ENCODE measurements at places on chromosomes 4 and X.

DNA sequence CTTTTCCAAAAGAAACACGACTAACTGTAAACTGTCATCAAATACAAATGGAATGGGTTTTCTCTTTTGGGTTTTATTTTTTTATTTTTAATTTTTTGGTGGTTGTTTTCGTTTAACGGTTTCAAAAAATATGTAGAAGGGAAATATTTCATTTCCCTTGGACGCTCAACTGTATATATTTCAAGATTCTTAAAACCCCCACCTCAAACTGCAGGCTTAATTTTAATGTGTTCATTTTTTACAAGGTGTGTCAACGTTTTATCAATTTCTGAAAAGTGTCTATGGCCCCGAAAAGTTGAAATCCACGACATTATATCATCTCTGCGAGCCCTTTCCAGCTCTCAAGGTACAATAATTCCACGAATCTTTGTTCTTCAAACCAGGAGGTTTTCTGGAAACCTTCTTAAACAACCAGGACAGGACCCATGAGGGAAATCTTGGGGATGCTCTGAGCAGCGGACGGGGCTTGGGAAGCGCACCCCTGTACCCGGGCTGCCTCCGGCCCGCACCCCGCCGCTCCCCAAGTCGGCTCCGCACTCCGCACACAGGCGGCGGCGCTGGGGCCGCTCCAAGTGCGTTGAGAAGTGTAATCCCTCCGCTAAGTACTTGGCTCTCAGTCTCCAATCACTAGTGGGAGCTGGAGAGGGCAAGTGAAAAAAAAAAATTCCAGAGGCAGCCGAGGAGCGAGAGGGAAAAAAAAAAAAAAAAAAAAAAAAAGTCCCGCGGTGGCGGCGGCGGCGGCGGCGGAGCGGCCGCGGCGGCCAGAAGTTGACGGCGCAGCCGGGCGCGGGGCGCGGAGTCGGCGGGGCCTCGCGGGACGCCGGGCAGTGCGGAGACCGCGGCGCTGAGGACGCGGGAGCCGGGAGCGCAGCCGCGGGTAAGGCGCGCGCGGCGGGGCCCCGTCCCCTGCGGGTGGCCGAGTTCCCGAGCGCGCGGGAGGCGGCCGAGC is at the start of gene BMPR1B:
TSS of gene BMPR1B (plus strand) at position 764 of the 949 bp plus-strand sequence. CDS start 346,470 bp downstream, outside the sequence.
- no peak for DNase-seq

GRCh38 chr4:104451573-104451972 is 43.1 kb downstream of the CXXC4 start:
- no peak for DNase-seq

DNA sequence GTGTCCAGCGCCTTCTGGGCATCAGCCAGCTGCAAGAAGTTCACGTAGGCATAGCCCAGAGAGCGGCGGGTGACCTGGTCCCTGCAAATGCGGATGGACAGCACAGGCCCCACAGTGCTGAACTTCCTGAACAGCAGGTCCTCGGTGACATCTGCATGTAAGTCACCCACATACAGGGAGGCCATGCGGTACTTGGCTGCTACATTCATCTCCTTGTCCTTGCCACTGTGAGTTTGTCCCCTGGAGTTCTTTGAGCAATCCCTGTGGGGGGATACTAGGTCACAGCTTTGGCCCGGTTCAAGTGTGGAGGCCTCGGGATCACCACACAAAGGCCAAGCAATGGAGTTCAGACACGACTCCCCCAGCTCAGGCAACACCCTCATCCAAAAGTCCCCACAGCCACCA is 776 bp downstream of the PABPC4L start:
- DNase-seq = no peak

DNA sequence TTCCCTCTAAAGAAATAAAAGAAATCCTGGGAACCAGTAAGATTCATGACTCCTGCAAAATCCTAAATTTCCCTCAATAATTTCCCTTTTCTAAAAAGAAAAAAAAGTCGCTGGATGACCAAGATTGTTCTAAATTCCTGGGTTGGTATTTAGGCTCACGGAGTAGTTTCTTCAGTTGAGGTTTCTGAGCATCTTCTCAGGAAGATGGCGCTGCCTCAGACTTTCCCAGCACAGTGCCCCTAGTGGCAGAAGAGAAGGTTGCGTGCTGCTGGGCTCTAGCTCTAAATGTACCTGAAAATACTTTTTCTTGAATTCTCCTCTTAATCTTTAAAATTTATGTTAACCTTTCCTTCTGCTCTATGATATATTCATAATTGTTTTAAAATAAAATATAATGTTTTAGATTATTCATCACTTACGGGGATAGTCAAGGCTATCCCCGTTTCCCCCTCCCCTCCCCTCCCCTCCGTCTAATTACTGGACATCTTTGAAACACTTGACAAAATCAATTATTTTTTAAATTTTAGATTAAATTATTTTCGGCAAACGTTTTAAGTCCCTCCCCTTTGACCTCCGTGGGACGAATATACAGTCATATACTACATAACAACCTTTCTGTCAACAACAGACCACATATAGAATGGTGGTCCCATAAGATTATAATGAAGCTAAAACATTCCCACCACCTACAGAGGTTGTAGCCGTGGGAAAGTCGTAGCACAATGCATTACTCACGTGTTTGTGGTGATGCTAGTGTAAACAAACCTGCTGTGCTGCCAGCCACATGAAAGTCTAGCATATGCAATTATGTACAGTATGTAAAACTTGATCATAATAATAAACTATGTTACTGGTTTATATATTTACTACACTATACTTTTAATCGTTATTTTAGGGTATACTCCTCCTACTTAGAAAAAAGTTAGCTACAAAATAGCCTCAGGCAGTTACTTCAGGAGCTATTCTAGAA is 41.0 kb upstream of the GATB start:
- DNase-seq = peak; percentile 49

DNA sequence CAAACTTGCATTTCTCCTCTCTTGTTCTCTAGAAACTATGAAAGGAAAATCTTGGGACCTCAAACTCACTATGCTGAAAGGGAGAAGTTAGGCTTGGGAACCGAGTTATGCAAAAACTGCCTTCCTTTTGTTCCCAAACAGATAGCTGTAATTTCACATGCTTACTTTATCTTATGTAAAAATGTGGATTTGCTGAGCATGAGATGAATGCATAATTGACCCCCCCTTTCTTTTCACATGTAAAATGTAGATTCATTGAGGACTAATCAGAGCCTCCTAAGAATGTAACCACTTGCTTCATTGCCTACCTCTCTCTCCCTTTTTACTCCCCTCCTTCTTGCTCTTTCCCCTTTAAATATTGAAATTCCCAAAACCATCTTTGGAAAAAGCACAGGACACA is 18.0 kb downstream of the TBC1D9 start:
- DNase-seq = no peak

DNA sequence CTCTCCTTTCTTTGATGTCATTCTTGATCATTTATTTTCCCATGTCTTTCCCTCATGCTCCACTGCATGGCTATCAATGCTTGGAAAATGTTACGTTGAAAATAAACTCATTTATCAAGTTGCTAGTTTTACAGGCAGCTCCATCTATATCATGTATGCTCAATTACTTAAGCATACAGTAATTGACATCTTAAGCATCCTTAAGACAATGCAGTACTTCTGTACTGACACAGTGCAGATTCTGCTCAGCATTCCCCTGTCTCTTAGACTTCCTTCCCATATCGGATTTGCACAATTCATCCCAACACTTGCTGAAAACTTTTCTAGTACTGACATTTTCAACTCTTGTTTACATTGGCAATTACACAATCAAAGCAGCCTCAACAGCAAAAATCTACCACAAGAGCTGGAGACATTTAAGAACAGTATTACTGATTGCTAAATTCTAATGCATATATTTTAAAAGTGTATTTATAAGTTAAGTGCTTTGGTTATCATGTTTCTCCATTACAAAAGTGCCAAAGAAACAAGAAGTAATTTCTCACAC is 165.6 kb downstream of the ATP10D start:
- DNase-seq = no peak

DNA sequence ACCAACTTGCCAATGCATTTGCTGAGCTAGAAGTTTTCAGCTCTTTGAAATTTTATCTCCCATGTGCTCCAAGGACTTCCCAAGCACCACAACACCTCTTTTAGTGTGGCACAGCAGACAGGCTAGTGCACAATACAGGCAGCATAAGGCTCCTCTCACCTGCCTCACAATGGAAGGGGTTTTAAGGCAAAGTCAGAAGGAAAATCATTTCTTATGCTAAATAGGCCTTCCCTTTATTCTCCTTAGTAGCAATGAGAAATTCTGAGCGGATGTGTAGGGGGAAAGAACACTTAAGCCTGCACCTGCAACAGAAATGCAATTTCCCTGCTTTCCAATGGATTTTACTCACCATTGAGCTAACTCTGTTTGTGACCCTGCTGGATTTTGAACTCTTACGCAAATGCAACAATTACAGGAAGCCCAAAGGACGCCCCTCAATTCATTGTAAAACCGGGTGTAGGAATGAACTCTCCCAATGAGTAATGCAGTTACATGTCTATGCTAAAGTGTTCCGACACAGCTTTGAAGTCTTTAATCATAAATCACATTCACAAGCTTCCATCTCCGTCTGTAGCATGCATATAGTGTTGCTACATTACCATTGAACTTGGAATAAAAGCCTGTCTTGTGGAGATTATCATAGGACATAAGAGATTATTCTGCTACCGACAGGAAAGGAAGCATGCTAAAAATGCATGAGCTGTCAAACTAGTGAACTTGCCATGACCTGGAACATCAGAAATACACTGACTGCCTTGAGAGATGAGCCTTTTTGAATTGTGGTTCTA is 1084.9 kb downstream of the RPA4 start:
- no peak for DNase-seq

GRCh38 chrX:122625821-122626220 is 558.3 kb upstream of the GRIA3 start:
- DNase-seq = no peak

- DNase-seq = no peak
Measured at GRCh38 chr4:185457136-185457535, 14.4 kb downstream of the CCDC110 start.

DNA sequence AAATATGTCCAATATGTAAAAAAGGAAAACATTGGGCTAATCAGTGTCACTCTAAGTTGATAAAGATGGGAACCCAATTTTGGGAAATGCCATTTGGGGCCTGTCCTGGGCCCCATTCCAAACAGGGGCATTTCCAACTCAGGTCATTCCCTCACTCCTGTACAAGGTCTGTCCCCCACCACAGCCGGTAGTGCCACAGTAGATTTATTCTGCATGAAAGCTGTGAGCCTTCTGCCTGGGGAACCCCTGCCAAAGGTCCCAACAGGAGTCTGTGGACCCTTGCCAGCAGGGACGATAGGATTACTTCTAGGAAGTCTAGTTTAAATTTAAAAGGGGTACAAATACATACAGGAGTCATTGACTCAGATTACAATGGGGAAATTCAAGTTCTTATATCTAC is 317.6 kb upstream of the GNPDA2 start:
- no peak for DNase-seq

- DNase-seq = no peak
Measured at GRCh38 chr4:42515156-42515884, 118.0 kb downstream of the SHISA3 start.

DNA sequence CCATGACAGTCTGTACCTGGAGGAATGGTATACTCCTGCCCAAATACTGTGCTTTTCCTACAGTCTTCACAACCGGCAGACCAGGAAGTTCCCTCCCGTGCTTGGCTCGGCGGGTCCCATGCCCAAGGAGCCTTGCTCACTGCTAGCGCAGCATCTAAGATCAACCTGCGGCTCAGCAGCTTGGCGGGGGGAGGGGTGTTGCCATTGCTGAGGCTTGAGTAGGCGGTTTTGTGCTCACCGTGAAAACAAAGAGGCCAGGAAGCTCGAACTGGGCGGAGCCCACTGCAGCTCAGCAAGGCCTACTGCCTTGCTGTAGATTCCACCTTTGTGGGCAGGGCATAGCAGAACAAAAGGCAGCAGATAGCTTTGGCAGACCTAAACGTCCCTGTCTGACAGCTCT is 152.7 kb downstream of the TEX11 start:
- DNase-seq = peak; percentile 32

- no peak for DNase-seq
Measured at GRCh38 chr4:118846979-118847378, 11.1 kb upstream of the SEC24D start.

- no peak for DNase-seq
Measured at GRCh38 chrX:72100824-72101351, 30.8 kb downstream of the RTL5 start.

DNA sequence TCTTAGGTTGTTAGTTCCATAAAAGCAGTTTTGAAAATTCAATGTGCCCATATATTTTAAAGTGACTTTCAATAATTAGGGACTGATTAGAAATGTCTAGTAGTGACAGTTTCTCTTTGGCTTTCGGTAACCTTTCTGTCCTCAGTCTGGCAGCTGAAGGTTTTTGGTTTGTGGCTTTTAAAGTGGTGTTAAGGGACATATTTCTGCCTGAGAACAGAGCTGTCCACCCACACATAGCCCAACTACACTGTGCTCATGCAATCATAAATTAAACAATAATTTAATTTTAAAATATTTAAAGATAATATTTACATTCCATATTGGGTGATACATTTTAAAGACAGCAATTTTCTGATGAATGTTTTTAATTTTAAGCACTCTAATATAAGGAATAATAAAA is 335.0 kb upstream of the TENM3 start:
- no peak for DNase-seq

- no peak for DNase-seq
Measured at GRCh38 chr4:149825336-149825735, 9.7 kb upstream of the IQCM start.

GRCh38 chrX:12174358-12174757 is 36.1 kb downstream of the FRMPD4 start:
- DNase-seq = no peak

GRCh38 chr4:52780206-52780605 is 29.0 kb upstream of the ERVMER34-1 start:
- no peak for DNase-seq

- no peak for DNase-seq
Measured at GRCh38 chr4:157838366-157838765, 334.5 kb downstream of the GASK1B start.

DNA sequence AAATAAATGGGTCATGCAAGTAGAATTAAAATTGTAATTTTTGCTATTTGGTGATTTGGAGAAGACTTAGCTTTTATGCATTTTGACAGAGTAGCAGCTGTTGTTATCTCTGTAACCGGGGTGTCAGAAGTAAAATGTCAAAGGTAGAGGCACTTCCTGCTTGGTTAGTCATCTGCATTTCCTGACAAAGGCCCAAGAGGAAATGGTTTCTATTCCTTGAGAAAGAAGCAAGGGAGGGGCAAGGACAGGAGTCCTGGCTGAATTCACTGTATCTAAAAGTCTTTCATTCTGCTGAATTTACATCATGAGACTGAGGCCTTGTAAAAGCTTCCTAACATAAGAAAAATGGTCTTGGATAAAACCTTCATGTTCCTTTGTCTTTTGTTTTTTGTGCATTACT is 550.9 kb upstream of the BOD1L1 start:
- DNase-seq = no peak

- DNase-seq = no peak
Measured at GRCh38 chr4:4670869-4671268, 129.0 kb upstream of the STX18 start.

- no peak for DNase-seq
Measured at GRCh38 chrX:3476973-3477372, 130.5 kb upstream of the MXRA5 start.

- no peak for DNase-seq
Measured at GRCh38 chr4:138178566-138178965, 63.6 kb downstream of the SLC7A11 start.

- no peak for DNase-seq
Measured at GRCh38 chrX:149511081-149511480, 6.0 kb upstream of the IDS start.
